ENCODE measurements at places on chromosomes 3 and 15.

DNA sequence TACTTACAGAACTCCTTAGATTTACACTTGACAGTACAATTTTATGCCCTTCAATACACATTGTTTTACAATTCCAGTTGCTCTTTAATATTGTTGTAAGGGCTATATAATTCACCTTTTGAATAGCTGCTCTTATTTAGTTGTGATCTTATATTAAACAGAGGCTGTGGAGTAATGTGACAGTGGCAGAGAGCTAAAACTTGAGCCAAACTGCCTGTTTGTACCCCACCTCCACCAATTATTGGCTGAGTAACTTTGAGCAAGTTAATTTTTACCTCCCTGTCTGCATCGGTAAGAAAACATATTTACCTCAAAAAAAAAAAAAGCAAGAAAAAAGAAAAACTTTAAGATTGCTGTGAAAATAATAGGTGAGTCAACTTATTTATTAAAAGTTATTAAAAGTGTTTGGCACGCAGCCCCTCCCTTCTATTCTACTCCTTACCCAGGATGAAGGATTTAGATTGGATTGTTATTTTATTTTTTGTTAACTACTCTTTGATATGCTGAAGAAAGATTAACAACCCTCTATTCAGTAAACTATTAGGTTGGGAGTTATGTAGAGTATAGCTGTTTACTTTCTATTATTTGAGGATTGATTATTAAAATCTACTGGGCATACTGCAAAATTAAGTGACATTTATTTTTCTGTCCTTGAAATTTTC is 1.7 kb downstream of the SEC62 start:
- no peak for DNase-seq

- DNase-seq: no peak
Measured at GRCh38 chr3:46354984-46355383, 1.1 kb downstream of the CCR2 start.

DNA sequence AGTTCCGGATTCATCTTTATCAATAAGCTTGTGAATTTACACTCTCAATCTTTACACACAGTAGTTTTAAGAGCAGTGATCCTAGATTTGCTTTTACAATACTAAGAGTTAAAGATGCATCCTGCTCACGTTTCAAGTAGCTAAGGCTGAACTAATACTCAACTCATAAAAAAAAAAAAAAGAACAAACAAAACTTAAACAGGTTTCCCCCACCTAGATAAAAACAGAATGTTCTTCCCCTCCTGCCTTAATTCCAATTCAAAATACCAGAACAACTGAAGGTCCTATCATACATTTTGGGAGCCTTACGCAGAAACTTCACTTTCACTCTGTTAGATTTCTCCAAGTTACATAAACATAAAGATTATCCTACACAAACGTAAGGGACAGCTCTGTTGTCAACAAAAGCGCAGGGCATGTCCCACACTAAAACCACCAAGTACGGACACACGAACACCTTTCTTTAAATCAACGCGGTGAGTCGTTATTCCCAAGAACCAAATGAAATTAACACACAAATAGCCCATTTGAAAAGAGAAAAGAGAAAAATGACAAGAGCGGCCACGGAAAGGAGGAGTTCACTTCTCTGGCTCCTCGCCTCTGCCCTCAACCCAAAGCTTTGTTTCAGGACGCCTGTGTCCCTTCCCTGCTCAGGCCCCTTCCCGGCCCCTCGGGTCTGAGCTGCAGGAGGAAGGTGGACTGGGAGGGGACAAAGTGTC is 941 bp downstream of the CBLB start:
- DNase-seq: no peak

GRCh38 chr3:160921020-160921635 is 165.1 kb downstream of the PPM1L start:
- DNase-seq: no peak

DNA sequence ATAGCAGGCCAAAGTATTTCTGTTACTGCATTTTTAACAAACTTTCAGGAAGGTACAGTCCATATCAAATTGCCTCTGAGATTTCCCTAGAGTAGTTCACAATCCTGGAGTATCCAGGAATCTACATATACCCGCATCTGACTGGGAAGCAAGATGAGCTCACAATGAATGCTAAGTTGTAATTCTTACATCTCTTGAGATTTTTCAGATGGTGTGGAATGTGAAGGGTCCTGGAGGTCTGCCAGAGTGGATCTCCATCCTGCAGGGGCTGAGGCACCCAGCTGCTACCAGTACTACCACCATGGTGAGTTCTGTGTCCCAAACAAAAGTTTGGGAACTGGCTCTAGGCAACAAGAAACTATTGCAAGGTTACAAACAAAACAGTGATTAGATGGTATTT is 156.7 kb upstream of the CCDC54 start:
- no peak for DNase-seq

GRCh38 chr3:43095370-43095769 is 10.5 kb downstream of the POMGNT2 start:
- no peak for DNase-seq

DNA sequence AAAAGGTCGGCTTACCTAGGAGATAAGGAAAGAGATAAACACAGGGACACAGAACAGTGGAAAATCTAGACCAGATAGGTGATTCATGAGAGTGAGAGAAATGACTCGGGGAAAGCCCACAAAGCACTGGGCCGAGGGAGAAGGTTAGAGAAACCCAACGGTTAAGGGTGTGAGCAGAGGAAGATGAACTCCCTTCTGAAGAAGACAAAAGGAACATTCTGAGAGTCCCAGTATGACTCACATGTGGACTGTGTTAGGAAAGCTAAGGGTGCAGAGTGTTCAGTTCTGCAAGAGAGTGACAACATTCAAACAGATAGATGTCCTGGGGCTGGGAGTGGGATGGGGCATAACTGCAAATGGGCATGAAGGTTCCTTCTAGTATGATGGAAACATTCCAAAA is 83.0 kb downstream of the CNTN3 start:
- no peak for DNase-seq

DNA sequence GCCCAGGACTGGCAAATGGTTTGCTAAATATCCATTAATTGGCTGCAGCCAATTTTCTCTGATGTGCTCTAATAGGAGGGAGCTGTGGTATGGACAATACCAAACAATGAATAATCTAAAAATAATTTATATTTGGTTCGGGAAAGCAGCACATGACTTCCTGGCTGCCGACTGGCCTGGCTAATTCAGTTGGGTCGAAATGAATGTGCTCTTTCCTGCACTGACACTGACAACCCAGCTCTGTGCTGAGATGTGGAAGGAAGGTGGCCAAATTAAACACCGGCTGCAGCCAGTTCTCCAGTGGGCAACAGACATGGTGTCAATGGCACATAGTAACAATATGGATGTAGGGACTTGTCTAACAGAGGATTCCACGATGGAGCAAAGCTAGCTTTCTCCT is 21.1 kb upstream of the COLQ start:
- DNase-seq: no peak

DNA sequence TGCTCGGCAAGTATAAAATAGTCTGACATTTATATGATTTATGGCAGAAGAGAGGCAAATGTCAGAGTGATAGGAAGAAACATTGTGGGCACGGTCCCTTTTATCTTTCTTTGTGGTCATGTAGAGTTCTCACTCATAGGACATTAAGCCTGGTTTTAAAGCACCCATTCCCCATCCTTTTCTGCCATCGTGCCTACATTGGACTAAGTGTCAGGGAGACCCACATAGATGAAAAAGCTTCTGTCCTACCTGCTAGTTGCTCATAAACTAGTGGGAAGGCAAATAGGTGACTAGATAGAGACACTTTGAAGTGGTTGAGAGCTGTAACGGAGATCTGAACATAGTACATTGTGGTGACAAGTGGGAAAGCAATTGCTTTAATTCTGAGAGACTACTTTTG is 155.7 kb downstream of the B3GALNT1 start:
- no peak for DNase-seq

- no peak for DNase-seq
Measured at GRCh38 chr15:100941536-100941935, 22.4 kb downstream of the LRRK1 start.

GRCh38 chr15:58165661-58166060 is 27.5 kb downstream of the AQP9 start:
- DNase-seq: no peak

- DNase-seq: no peak
Measured at GRCh38 chr3:119331661-119332060, 37.5 kb downstream of the ARHGAP31 start.

Data from caudate nucleus (tissue), 63 donors.